ENCODE measurements at places on chromosomes 5 and 9. TPM values are rescaled to one million over a fixed set of nuclear protein-coding genes. Genes with fewer than 3 reads are reported as not detected.

Gene IL5
- not detected for total RNA-seq

Gene GARIN3
- total RNA-seq, result not detected

Gene NRARP
- 2.5 TPM for total RNA-seq

Gene THG1L
- total RNA-seq, result 29.9 TPM

Gene SAP30L
- 30.4 TPM for total RNA-seq

Gene DEPDC1B
- total RNA-seq, result 17.6 TPM

All from A549 treated with Hydrocortisone at 1 μM for 4 hours (cell line).